ENCODE measurements at places on chromosomes 4 and X.

DNA sequence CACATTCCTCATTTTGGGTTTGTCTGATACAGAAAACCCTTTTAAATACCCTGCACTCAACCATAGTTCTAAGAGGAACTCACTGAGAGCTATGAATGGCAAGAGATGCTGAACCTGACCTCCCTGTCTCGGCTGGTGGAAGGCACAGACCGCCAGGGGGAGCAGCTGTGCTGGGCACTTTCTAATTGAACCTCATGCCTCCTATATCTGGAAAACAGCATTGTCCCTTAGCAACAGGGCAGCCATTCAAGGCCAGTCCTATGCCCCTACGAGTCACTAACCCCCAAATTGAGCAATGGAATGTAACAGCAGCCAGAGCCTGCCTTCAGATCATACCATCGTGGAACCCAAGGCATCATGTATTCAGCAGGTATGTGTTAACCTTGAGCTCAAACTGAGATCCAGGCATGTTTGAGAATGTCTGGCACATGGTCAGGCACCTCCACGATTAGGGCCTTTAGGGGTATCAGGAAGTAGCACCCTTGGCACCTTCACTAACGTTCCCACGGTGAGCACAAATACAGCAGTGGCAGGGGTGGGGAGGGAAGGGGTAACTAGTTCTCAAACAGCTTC lies 5.1 kb downstream of the USP27X start:
- DNase-seq, result peak; percentile 22

DNA sequence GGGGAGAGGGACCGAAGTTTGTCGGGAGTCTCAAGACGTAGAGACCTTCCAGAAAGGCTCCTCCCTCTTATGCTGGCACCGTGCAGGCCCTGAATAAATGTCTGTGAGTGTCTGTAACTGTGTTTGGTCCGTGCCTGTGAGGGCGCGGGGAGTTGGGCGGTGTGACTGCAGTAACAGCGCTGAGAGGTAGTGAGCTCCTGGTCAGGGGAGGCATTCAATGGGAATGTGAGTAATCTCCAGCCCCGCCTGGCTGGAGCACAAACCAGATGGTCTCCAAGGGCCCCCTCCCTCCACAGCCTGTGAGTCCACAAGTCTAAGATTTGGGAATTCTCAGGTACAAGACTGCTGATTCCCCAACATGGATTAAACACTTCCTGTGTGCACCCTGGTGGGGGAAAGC lies 100.0 kb downstream of the HMX1 start:
- DNase-seq, result no peak

DNA sequence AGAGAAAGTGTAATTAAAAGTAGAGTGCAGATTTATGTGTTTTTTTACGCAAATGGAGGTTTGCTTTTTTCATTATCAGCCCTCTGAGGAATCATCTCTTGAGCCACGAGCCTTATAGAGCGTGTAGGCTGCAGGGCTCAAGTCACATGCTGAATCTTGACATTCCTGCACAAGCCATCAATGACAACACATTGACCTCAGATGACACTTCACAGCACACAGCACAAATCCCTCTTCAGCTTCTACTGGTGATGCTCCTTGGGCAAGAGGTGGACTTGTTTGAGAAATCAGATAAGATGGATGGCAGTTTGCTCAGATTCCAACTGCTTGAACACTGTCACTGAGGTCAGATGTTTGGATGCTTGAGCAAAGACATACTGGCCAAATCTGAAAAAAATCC lies 250.6 kb downstream of the SNCA start:
- DNase-seq, result no peak

DNA sequence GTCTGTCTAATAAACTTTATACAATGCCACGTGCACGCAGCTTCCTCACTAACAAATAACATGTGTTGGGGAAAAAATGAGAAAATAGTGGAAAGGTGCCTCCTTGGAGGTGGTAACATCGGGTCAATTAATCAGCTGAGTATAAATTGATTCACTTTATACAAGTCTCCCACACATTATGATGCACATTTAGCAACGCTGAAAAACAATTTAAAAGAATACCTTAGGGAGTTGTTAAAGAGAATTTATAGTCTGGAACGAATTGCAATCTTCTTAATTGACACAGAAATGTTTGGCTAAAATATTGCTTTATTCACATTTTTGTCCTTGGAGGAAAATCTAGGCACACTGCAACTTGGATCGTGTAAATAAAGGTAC lies 84.2 kb downstream of the HPRT1 start:
- no peak for DNase-seq

DNA sequence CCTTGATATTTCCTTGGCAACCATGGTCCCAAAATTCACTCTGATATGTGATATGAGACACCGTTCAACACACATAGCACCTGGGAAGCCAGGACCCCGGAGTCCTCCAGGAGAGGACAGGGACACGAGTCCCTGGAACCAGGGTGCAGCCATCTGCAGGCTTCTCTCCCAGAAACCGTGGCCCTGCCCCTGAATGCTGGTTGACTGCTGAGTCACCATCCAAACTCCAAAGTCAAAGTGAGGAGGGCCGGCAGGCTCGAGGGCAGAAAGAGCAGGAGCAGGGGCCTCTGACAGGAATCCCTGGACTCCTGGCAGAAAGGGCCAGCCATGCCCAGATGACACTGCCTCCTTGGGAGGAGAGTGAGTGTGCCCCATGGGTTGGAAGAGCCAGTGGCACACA lies 6.9 kb upstream of the PNMA6A start:
- DNase-seq, result no peak

DNA sequence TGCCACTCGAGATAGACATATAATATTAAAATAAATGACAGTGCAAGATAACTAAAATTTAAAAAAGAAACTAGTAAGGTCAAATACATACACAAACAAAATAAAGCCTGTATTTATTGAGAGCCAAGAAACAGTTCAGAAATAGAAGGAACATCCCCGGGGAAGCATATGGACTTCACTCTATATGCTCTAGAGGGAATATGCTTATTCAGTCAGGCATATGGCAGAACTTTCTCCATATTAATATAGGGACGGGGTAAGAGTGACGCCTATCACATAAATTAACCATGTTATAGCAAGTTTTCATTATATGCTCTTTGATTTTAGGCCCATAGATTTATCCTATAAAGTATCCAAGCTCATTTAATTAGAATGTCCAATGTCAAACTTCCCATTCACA lies 56.7 kb upstream of the EFHC2 start:
- DNase-seq, result no peak

DNA sequence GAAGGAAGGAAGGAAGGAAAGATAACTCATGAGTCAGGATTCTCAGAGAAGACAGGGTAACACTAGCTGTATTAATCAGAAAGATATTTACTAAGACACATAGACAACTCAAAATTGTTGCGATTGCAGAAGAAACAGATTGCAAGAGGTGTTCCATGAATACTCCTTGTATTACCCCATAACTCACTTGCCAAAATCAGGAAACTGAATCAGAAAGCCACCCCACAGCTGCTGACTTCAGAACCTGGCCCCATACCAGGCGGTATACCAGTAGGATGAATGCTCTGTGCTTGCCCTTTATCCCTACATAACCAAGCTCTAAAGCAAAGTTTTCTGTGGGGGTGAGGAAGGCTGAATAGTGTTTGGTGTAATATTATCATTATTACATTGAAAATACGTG lies 468.5 kb downstream of the IQCM start:
- no peak for DNase-seq

GRCh38 chrX:129940721-129941120 lies 34.8 kb downstream of the UTP14A start:
- peak; percentile 15 for DNase-seq

DNA sequence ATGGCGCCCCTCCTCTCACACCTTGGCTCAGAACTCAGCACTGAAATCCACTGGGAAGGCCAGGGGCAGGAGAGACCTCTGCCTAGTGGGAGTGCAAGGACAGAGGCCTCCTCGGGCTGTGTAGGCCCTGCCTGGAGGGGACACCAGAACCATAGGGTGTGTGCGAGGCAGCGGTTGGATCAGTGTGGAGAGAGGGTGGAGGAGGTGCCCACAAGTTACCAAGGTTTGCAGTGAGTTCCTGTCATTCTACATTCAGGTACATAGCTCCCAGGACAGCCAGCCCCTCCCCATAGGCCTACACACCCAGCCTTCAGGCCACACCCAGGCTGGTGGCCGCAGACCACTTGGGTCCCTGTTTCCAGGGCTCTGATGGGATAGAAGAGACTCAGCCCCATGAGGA lies 19.2 kb upstream of the SPON2 start:
- peak; percentile 3 for DNase-seq

GRCh38 chr4:113977526-113977855 lies 2.0 kb downstream of the ARSJ start:
- no peak for DNase-seq

- no peak for DNase-seq
These were observed 128.5 kb upstream of the CYSLTR1 start for GRCh38 chrX:78455901-78456300.

- DNase-seq, result no peak
These were observed 94.3 kb upstream of the ATXN3L start for GRCh38 chrX:13414006-13414647.

DNA sequence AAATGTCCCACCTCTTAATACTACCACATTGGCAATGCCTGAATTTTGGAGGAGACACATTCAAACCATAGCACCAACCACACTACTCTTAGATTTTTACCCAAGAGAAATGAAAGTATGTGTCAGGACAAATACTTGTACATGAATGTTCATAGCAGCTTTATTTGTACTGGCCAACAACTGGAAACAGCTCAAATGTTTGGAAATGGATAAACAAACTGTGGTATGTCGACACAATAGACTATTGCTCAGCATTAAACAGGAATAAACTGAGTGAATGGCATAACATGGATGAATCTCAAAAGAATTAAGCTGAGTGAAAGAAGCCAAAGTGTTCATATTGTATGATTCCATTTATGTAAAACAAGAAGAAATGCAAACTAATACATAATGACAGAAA lies 18.5 kb upstream of the EDA start:
- no peak for DNase-seq

- DNase-seq, result no peak
These were observed 120.2 kb upstream of the PDE5A start for GRCh38 chr4:119748853-119749252.

DNA sequence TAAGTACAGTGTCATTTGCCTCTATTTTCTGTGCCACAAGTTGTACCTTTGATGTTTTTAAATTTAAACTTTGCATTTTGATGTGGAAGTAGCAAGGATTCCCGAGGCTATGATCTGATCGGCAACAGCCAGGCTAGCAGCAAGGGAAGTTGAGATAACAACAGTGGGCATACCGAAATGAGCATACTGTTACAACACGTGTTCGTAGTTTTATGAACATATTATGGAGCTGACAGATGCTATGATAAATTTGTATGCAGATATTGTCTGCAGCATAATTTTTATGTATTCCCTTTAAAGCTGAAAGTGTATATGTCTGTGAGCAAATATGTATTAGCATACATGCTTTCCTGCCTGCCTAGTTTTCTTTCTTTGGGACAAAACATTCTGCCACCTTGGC lies 306.1 kb downstream of the PCDH7 start:
- no peak for DNase-seq

DNA sequence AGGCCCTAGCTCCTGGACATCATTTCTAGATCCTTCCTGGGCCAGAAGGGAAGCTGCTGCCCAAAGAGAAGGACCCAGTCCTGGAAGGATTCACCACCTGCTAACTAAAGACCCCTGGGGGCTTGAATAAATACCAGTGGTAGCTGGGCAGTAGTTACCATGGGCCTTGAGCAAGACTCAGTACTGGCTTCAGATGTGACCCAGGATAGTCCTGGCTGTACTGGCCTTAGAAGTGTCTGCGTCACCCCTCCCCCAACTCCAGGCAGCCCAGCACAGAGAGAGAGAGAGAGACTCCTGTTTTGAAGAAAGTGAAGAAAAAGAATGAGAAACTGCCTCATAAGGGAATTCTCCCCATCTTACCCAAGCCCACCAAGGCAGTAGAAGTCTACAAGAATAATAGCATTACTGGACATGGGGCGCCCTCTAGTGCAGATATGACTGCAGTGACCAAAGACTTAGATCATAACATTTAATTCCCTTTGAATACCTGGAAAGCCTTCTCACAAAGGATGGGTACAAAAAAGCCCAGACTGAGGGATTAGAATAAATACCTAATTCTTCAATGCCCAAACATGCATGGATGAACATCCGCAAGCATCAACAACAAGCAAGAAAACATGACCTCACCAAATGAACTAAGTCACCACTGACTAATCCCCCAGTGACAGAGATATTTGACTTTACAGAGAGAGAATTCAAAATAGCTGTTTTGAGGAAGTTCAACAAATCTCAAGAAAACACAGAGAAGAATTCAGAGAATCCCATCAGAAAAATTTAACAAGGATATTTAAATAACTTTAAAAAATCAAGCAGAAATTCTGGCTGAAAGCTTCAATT lies 171.8 kb downstream of the HNRNPD start:
- DNase-seq, result peak; percentile 62

- no peak for DNase-seq
These were observed 52.8 kb upstream of the PSAPL1 start for GRCh38 chr4:7487502-7487901.

DNA sequence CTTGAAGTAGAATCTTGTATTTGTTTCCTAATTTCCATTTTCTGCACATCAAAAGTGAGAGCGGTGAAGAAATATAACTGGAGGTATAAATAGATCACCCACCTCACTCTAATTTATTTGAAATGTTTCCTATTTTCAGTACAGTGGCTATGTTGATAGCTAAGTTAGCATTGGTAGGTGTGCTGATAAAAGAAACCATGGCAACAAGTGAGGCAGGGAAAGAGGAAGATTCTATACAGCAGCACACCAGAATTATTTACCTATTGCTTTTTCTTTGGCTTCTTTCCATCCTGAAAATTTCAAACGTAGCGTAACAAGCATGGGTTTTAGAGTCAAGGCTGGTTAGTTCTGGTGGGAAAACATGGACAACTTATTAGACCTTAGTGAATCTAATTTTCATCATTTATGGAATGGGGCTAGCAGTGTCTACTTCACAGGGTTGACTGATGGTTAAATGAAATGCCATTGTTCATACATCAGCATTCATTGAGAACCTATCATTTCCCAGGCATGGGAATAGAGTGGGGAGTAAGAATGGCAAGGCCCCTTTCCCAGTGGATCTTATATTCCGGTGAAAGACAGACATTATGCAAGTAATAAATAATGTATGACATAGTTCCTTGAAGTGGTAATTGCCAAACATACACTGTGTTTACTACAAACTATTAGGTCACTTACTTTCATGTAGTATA lies 30.6 kb upstream of the CTSO start:
- no peak for DNase-seq

GRCh38 chr4:52910115-52910514 lies 48.0 kb downstream of the RASL11B start:
- DNase-seq, result no peak
